ENCODE measurements at places on chromosomes 5 and 9.
A peak's percentile ranks its signal among the peaks of the same experiment; 100 is the strongest.

GRCh38 chr9:130215341-130216119, 43.3 kb downstream of the NCS1 start:
- DNase-seq = no peak

GRCh38 chr9:76987594-76988200, 31.8 kb upstream of the FOXB2 start:
- peak; percentile 58 for DNase-seq

- DNase-seq = peak; percentile 27
These were observed 121.5 kb downstream of the EHMT1 start for GRCh38 chr9:137740312-137740711.

- DNase-seq = no peak
These were observed 20.9 kb downstream of the HBEGF start for GRCh38 chr5:140325486-140325885.

GRCh38 chr5:29614206-29614605, 1579.3 kb upstream of the CDH6 start:
- DNase-seq = no peak

- no peak for DNase-seq
These were observed 563.9 kb downstream of the ANXA1 start for GRCh38 chr9:73715591-73715990.

GRCh38 chr5:158434749-158435148, 575.8 kb upstream of the CLINT1 start:
- DNase-seq = no peak

- DNase-seq = no peak
These were observed 9.9 kb upstream of the SPARC start for GRCh38 chr5:151696470-151697061.

- DNase-seq = no peak
These were observed at the start of gene TMED9 for GRCh38 chr5:177592010-177592834. Gene TMED9, plus strand, starts transcription at chr5:177592203. Its CDS starts 12 bp downstream, at chr5:177592215.

Measured in NCI-H1417 treated with DMSO at 0.1 percent for 48 hours (cell line).